ENCODE measurements at places on chromosomes 16 and 17.
A peak's percentile ranks its signal among the peaks of the same experiment; 100 is the strongest.

GRCh38 chr17:57601143-57601735, 143.9 kb downstream of the CCDC182 start:
- no peak overlapping the region for H3K27ac ChIP-seq
- no peak overlapping the region for H3K4me3 ChIP-seq
- peaks cover 14% of the 10 kb centered on the region for H3K4me1 ChIP-seq
- no peak for DNase-seq

DNA sequence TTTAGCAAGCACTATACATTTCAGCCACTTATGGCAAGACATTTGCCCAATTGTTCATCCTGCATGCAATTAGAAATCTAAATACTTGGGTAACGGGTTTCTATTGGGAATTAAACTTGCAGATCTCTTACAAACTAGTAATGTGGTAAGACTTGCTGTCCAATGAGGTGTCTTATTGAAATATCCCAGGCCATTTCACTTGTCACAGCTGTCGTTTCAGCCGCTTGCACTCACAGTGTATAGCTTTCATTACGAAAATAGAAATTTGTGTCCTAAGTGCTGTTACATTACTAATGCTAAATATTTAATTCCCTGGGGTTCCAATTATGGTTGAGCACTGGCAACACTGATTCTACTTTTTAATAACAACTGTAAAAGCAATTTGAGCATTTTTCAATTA, 40.3 kb upstream of the IRX5 start:
- no peaks in the 10 kb centered on the region for H3K4me1 ChIP-seq
- no peak overlapping the region for H3K27ac ChIP-seq
- no peaks in the 10 kb centered on the region for H3K36me3 ChIP-seq
- DNase-seq: no peak
- H3K27me3 ChIP-seq: no peaks in the 10 kb centered on the region

GRCh38 chr16:15548482-15548891, 94.5 kb downstream of the MARF1 start:
- peaks cover 2% of the 10 kb centered on the region for H3K27me3 ChIP-seq
- H3K36me3 ChIP-seq: no peaks in the 10 kb centered on the region
- no peak overlapping the region for H3K4me3 ChIP-seq

DNA sequence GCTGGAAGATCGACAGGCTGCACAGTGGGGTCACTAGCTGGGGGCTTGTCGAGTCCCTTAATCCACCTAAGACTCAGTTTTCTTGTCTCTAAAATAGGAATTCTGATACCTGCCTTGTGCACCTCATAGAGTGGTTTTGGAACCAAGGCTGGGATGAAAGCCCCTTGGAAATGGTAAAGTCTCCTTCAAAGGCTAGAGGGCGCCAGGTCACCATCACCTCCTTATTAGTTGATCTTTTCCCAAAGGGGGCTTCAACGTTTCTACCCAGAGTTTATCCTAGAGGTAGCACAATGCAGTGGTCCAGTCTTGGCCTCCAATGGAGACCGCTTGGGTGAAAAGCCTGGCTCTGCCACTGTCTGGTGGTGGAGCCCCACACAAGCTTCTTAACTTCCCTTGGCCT, 158.2 kb downstream of the AIPL1 start:
- H3K36me3 ChIP-seq: no peaks in the 10 kb centered on the region
- H3K4me3 ChIP-seq: no peak overlapping the region
- no peaks in the 10 kb centered on the region for H3K27me3 ChIP-seq
- no peak for DNase-seq
- H3K27ac ChIP-seq: no peak overlapping the region

DNA sequence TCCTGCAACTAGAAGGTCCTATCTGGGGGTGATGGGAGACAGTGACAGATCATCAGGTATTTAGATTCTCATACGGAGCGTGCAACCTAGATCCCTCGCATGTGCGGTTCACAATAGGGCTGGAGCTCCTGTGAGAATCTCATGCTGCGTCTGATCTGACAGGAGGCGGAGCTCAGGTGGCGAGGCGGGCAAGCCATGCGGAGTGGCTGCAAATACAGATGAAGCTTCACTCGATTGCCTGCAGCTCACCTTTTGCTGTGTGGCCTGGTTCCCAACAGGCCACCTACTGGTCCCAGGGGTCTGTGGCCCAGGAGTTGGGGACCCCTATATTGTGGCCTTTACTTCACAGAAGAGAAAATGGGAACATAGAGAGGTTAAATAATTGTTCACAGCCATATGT, 200.4 kb downstream of the IRF8 start:
- H3K27ac ChIP-seq: no peak overlapping the region
- H3K36me3 ChIP-seq: no peaks in the 10 kb centered on the region
- H3K4me1 ChIP-seq: no peaks in the 10 kb centered on the region
- no peak overlapping the region for H3K4me3 ChIP-seq
- no peak for DNase-seq

DNA sequence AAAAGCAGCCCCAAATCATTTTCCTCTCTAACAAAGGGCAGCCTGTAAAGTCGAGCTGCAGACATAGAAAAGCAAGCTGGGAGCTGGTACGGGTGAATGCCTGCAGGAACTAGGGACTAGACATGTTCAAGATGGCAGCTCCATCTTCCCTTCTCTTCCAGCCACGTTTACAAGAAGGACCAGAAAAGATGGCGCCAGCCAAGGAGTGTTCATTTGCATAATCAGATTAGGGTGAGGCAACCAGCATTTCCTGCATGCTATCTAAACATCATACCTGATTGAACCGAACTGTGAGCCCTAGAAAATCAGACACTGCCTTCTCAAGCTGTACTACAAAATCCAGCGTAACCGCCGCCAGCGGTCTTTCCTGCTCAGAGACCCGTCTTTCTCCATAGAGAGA, 896.8 kb downstream of the CDH11 start:
- H3K36me3 ChIP-seq: peaks cover 4% of the 10 kb centered on the region
- H3K27ac ChIP-seq: no peak overlapping the region
- H3K27me3 ChIP-seq: no peaks in the 10 kb centered on the region
- peaks cover 4% of the 10 kb centered on the region for H3K4me1 ChIP-seq
- H3K4me3 ChIP-seq: no peak overlapping the region
- DNase-seq: no peak

GRCh38 chr17:31524926-31525800, 133.7 kb downstream of the RAB11FIP4 start:
- no peaks in the 10 kb centered on the region for H3K4me1 ChIP-seq
- H3K27ac ChIP-seq: no peak overlapping the region
- H3K36me3 ChIP-seq: no peaks in the 10 kb centered on the region
- no peak overlapping the region for H3K4me3 ChIP-seq
- peak; percentile 97 for DNase-seq
- peaks cover 2% of the 10 kb centered on the region for H3K27me3 ChIP-seq

DNA sequence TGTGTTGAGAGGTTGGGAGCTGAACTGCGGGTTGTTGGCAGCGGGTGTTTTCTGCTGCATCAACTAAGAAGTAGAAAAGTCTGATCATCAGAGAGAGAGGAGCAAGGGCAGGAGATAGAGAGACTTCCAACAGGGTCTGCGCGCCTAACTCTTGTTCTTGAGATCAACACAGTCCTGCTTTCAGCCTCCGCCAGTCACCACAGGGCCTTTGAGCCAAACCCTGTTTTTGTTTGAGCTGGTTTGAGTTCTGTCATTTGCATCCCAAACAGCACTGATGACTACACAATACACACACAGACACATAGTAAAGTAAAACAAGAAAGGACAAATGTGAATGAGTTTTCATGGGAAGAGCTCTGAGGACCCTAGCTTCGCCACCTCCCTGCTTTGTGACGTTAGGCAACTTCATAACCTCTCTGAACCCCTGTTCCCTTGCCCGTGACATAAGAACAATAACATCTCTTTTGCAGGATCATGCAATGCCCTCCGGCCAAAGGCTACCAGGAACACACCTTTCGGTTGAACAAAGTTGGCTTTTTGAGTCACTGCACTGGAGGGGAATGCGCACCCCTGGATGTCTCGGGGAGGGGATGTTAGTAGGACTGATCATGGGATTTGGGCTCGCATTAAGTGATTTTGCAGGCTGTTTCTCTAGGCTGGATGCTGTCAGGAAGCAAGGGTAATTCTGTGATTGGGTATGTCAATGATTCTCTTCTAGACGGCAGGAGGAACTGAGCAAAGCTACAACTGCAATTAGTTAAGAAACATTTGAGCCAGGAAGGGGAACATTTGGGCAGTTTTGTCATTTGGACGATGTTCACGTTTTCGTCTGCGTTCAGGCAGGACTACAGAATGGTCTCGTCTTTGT, 92.3 kb downstream of the C16orf78 start:
- DNase-seq: no peak
- peaks cover 12% of the 10 kb centered on the region for H3K4me1 ChIP-seq
- no peak overlapping the region for H3K27ac ChIP-seq
- peaks cover 4% of the 10 kb centered on the region for H3K36me3 ChIP-seq
- H3K4me3 ChIP-seq: no peak overlapping the region

DNA sequence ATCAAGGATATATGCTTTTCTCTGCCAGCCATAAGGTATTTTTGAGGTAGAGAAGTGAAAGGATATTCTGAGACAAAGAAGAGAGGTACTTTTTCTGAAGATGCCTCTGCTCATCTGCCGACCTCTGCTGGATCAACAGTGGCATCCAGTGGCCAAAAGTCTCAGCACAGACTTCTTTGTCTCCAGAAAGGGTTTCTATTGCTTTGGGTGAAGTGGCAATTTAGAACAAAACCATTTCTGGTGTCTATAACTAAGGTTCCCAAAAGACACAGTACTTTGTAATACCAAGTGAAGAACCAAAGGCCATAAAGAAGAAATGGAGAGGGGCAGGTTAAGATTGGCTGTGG, 155.2 kb upstream of the C17orf78 start:
- peaks cover 1% of the 10 kb centered on the region for H3K27me3 ChIP-seq
- H3K36me3 ChIP-seq: no peaks in the 10 kb centered on the region
- peak; percentile 34 for DNase-seq

GRCh38 chr17:29650396-29650795, 27.7 kb upstream of the CORO6 start:
- H3K36me3 ChIP-seq: peaks cover 29% of the 10 kb centered on the region
- DNase-seq: no peak
- H3K27ac ChIP-seq: no peak overlapping the region
- no peaks in the 10 kb centered on the region for H3K27me3 ChIP-seq

DNA sequence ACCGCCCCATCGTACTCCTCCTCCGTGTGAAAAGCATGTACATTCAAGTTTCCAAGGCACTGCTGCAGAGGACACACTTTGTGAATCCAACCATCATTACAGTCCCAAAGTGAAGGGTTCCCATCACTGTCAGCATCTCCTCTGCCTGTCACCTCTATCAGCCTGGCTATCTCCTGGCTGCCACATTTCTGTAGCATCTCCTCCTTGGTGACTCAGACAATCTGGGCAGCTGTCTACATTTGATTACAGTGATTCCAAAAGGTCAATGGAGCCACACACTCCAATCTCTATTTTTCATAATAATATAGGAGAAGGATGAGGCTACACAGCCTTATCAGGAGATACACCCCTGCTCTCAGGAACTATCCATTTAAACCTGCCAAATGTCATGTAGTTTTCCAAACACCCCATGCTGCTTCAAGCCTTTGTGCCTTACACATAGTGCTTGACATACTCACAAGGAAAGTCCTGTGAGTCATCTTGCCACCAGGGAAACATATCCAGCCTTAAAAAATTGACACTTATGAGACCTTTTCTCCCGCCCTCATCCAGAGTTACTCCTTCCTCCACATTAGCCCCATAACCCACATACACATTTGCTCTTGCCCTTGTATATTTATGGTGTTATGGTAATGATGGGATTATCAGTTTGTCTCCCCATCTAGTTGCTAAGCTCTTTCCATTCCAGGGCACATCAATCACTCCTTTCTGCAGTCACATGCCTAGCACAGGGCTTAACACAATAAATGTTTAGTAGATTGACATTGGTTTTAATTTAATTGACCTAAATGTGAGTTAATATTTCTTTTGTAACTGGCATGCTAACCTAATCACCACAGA, 250.1 kb upstream of the CDH5 start:
- no peaks in the 10 kb centered on the region for H3K36me3 ChIP-seq
- no peak overlapping the region for H3K27ac ChIP-seq
- no peak for DNase-seq
- H3K4me3 ChIP-seq: no peak overlapping the region
- peaks cover 6% of the 10 kb centered on the region for H3K27me3 ChIP-seq

- H3K36me3 ChIP-seq: peaks cover 29% of the 10 kb centered on the region
- H3K4me3 ChIP-seq: peak within 1 kb of the TSS; percentile 96
- DNase-seq: peak; percentile 100
These were observed at the start of gene EIF5A for GRCh38 chr17:7306911-7307685. TSS of gene EIF5A (plus strand) at chr17:7307628. CDS start at chr17:7309636, 2,008 bp downstream.

GRCh38 chr16:81863630-81864352, 84.7 kb downstream of the PLCG2 start:
- peaks cover 16% of the 10 kb centered on the region for H3K36me3 ChIP-seq
- peaks cover 10% of the 10 kb centered on the region for H3K27me3 ChIP-seq
- H3K4me1 ChIP-seq: peaks cover 14% of the 10 kb centered on the region
- H3K27ac ChIP-seq: no peak overlapping the region
- no peak for DNase-seq

GRCh38 chr16:88317613-88317965, 65.2 kb upstream of the ZNF469 start:
- H3K27me3 ChIP-seq: peaks cover 4% of the 10 kb centered on the region
- peaks cover 5% of the 10 kb centered on the region for H3K4me1 ChIP-seq
- no peaks in the 10 kb centered on the region for H3K36me3 ChIP-seq
- DNase-seq: no peak
- no peak overlapping the region for H3K27ac ChIP-seq

DNA sequence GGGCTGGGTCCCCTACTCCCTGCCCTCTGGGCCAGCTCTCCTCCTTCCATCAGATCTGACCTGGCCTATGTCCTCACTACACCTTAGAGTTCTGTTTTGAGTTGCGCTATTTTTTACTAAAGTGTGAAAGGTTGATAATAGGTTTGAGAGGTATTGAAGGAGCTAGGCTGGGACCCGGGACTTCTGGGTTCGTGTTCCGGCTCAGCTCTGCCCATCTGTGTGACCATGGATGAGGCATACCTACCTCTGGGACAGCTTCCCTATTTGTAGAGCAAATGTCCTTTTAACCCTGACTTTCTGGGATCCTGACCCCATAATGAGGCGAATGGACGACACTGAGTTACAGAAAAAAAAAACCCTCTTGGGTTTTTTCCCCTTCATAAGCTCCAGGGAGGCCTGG, 36.0 kb downstream of the IL21R start:
- no peak for DNase-seq
- H3K4me3 ChIP-seq: no peak overlapping the region
- peaks cover 3% of the 10 kb centered on the region for H3K27me3 ChIP-seq
- H3K4me1 ChIP-seq: peaks cover 9% of the 10 kb centered on the region
- no peak overlapping the region for H3K27ac ChIP-seq
- H3K36me3 ChIP-seq: peaks cover 3% of the 10 kb centered on the region

- H3K4me1 ChIP-seq: peaks cover 19% of the 10 kb centered on the region
- no peak for DNase-seq
- H3K27ac ChIP-seq: no peak overlapping the region
- H3K4me3 ChIP-seq: no peak overlapping the region
- H3K36me3 ChIP-seq: peaks cover 26% of the 10 kb centered on the region
These were observed 7.3 kb downstream of the NT5C start for GRCh38 chr17:75124041-75124818.

- peaks cover 12% of the 10 kb centered on the region for H3K27me3 ChIP-seq
- H3K27ac ChIP-seq: no peak overlapping the region
- H3K36me3 ChIP-seq: peaks cover 9% of the 10 kb centered on the region
- H3K4me3 ChIP-seq: peak overlapping the region; percentile 91
- peaks cover 7% of the 10 kb centered on the region for H3K4me1 ChIP-seq
- DNase-seq: peak; percentile 53
These were observed 759 bp upstream of the TP53I13 start for GRCh38 chr17:29567554-29568330.

GRCh38 chr16:85573696-85574641, 39.2 kb upstream of the GSE1 start:
- H3K27ac ChIP-seq: no peak overlapping the region
- DNase-seq: no peak
- peaks cover 3% of the 10 kb centered on the region for H3K36me3 ChIP-seq
- peaks cover 54% of the 10 kb centered on the region for H3K4me1 ChIP-seq
- H3K4me3 ChIP-seq: no peak overlapping the region

GRCh38 chr16:17548825-17549224, 78.1 kb upstream of the XYLT1 start:
- DNase-seq: no peak
- no peak overlapping the region for H3K27ac ChIP-seq
- no peaks in the 10 kb centered on the region for H3K27me3 ChIP-seq
- no peaks in the 10 kb centered on the region for H3K36me3 ChIP-seq
- no peaks in the 10 kb centered on the region for H3K4me1 ChIP-seq
- H3K4me3 ChIP-seq: no peak overlapping the region

All from endothelial cell (in vitro differentiated cells).